ENCODE measurements at places on chromosomes 5 and 9. TPM values are rescaled to one million over a fixed set of nuclear protein-coding genes. Genes with fewer than 3 reads are reported as not detected.

The AMACR gene
- 14.5 TPM for total RNA-seq

The ANKRD55 gene
- not detected for total RNA-seq

The AK8 gene
- 0.46 TPM for total RNA-seq

The SPINK13 gene
- total RNA-seq: not detected

The SLC25A2 gene
- not detected for total RNA-seq

The PCDHB6 gene
- not detected for total RNA-seq

The SH3TC2 gene
- 12.1 TPM for total RNA-seq

The PRELID2 gene
- 6.6 TPM for total RNA-seq

The ARRDC3 gene
- total RNA-seq: 36.2 TPM

The SLC22A4 gene
- total RNA-seq: 2.2 TPM

The TAF1L gene
- not detected for total RNA-seq
